ENCODE measurements at places on chromosomes 5 and 9.

GRCh38 chr5:40682154-40683017 is 2.7 kb downstream of the PTGER4 start:
- no peak for DNase-seq

DNA sequence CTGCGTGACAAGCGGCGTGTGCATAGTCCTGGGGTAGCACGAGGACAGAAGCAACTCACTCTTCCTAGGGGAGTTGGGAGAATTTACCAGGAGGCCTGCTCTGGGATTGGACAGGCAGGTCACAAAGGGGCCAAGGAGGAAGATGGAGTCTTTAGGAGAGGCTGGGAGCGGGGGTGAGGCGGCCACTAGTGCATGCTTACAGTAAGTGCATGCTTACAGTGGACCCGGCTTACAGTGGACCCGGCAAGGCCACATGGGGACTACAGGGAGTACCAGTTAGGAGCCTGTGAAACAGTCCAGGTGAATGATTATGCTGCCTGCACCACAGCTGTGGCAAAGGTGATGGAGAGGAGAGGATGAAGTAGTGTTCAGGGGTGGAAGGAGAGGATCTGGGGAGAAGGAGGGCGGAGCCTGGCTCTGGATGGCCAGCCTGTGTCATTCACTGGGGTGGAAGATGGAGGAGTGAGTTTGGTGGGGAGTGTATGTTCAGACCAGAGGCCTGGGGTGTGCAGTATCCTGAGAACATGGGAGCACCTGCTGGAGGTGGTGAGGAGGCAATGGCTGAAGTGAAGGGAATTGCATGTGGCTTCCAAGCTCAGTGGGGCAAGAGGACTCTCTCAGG is 78.7 kb downstream of the CRB2 start:
- peak; percentile 3 for DNase-seq

DNA sequence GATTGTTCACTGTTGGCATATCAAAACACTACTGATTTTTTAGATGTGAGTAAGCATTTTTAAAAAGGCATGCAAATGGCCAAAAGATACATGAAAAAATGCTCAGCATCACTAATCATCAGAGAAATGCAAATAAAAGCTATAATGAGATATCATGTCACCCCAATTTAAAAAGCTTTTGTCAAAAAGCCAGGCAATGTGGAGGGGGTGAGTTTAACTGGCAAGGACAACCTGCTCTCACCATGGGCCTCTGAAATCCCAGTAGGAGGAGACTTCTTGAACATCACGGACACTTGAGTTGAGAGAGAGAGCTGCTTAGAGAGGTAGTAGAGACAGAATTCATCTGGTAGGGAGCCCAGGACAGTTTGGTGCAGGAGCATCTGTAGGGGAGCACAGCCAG is 347.1 kb upstream of the MPDZ start:
- no peak for DNase-seq

GRCh38 chr9:131961496-131961880 is 118.2 kb downstream of the MED27 start:
- DNase-seq, result no peak

GRCh38 chr5:107463731-107464130 is 207.0 kb downstream of the EFNA5 start:
- DNase-seq, result no peak
